T-helper 2 cell treated with Interferon-gamma antibody and Interleukin-4, amounts not matched to agents 5 μg/mL and 100 μg/mL, for 36 hours (primary cell): ENCODE measurements at places on chromosomes 7 and 10.

GRCh38 chr7:16978358-16979244 is 96.8 kb upstream of the AGR3 start:
- H3K4me3 ChIP-seq: no peak overlapping the region
- H3K4me1 ChIP-seq: peaks cover 12% of the 10 kb centered on the region

- H3K27ac ChIP-seq: no peak overlapping the region
- no peak for DNase-seq
- peaks cover 1% of the 10 kb centered on the region for H3K36me3 ChIP-seq
- peaks cover 13% of the 10 kb centered on the region for H3K27me3 ChIP-seq
- H3K4me1 ChIP-seq: peaks cover 15% of the 10 kb centered on the region
- no peak overlapping the region for H3K4me3 ChIP-seq
Observed at GRCh38 chr10:70175516-70175915, 5.2 kb upstream of the SAR1A start.

- H3K36me3 ChIP-seq: no peaks in the 10 kb centered on the region
- no peak for DNase-seq
- H3K27ac ChIP-seq: no peak overlapping the region
- peaks cover 4% of the 10 kb centered on the region for H3K4me1 ChIP-seq
- H3K27me3 ChIP-seq: no peaks in the 10 kb centered on the region
Observed at GRCh38 chr10:50554995-50555568, 68.7 kb downstream of the SGMS1 start.

- no peaks in the 10 kb centered on the region for H3K36me3 ChIP-seq
- no peak overlapping the region for H3K27ac ChIP-seq
- DNase-seq: no peak
- H3K4me1 ChIP-seq: no peaks in the 10 kb centered on the region
Observed at GRCh38 chr10:131818510-131819234, 82.1 kb upstream of the PPP2R2D start.

DNA sequence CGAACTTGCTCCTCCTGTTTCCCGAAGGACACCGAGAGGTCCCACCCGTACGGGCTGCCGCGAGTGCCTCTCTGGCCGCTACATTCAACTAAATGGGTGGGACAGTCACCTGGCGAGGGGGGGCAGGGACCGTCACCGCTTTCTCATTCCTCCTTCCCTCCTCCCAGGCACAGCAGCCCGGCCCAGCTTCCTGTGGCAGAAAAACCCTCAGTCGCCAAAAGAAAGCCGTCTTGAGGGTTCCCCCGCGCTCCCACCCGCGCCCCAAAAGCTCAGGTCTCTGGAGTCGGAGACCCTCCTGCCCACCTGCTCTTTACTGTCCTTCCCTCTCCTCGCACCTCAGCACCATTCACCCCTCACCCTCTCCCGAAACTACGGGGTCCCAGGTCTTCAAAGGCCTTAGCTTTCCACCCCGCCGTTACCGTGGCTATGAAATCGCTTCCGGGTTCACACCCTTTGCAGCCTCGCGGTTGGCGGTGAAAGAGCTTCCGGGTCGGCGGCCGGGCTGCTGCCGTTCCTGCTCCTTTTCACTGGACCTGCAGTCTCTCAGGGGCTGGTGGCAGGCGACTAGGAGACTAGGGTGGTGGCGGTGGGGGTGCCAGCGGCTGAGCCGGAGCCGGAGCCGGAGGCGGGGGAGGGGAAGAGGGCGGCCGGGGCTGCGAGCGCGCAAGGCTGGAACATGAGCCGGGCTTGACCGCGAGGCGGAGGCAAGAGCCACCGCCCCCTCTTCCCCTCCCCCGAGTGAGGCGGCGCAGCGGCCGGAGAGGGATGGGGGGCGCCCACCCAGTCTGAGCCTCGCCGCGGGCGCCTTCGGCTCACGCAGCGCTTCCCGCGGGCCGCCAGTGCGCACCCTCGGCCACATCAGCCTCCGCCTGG is at the start of the genes ANKIB1 and KRIT1:
Gene ANKIB1 (plus strand): TSS at position 488 of the 873 bp plus-strand sequence. CDS start 49,005 bp downstream, outside the sequence.
Gene KRIT1 (minus strand): TSS at position 428 of the 873 bp plus-strand sequence. CDS start 3,779 bp downstream, outside the sequence.
- H3K27ac ChIP-seq: peak within 1 kb of the TSS; percentile 100
- H3K4me1 ChIP-seq: peaks cover 31% of the 10 kb centered on the region
- peak; percentile 85 for DNase-seq
- H3K27me3 ChIP-seq: no peaks in the 10 kb centered on the region
- H3K4me3 ChIP-seq: peak within 1 kb of the TSS; percentile 100

GRCh38 chr10:34078745-34079470 is 736.2 kb downstream of the PARD3 start:
- DNase-seq: no peak
- no peaks in the 10 kb centered on the region for H3K27me3 ChIP-seq
- H3K4me1 ChIP-seq: no peaks in the 10 kb centered on the region
- H3K36me3 ChIP-seq: no peaks in the 10 kb centered on the region
- H3K4me3 ChIP-seq: no peak overlapping the region
- H3K27ac ChIP-seq: no peak overlapping the region

DNA sequence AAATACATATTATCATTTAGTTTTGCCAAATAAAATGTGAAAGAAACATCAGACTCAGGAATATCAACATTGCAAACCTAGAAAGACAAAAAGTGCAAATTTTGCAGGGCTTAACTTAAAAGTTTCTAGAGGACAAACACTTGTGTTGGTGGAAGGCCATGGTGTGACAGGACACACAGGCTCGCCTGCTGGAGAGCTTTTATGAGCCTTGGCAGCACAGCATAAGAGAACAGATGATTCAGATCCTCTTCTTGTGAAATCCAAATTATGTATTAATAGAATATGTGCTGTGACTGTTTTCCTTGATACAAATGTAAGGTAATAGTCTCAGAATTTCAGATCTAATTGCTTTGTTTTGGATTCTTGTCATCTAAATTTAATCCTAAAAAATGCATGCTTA is 72.9 kb upstream of the ABCB5 start:
- H3K4me1 ChIP-seq: peaks cover 1% of the 10 kb centered on the region
- no peak overlapping the region for H3K27ac ChIP-seq
- DNase-seq: no peak
- no peak overlapping the region for H3K4me3 ChIP-seq

DNA sequence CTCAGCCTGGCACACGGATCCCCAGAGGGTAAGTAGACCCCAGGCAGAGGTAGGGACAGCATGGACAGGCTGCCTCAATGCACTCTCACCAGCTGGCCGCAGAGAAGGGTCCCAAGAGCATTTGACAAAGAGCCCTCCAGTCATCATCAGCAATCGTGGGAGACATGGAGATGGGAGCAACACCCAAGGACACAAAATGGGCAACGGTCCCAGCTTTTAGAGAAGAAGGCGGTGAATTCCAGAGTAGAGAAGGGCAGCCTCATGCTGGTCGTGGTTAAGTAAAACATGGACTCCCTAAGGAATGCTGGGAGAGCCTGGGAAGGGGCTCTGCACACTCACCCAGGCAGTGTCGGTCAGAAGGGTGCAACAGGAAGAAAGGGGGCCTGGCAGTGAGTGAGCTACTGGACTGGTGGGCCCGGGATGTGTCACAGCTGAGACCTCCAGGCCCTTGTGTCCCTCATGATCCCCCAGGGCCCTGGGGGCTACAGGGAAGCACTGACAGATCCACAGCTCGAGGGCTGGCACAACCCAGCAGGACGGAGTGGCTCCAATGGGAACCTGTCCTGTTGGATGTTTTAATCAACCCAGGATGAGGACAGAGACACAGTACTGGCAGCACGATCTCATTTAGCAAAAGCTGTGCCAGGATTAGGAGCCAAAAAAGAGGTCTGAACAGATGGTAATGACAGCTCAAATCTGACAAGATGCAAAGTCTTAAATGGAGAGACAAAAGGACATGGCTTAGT is 147.1 kb downstream of the NEURL1 start:
- no peaks in the 10 kb centered on the region for H3K27me3 ChIP-seq
- H3K27ac ChIP-seq: no peak overlapping the region
- H3K4me1 ChIP-seq: no peaks in the 10 kb centered on the region
- H3K4me3 ChIP-seq: no peak overlapping the region
- no peaks in the 10 kb centered on the region for H3K36me3 ChIP-seq

DNA sequence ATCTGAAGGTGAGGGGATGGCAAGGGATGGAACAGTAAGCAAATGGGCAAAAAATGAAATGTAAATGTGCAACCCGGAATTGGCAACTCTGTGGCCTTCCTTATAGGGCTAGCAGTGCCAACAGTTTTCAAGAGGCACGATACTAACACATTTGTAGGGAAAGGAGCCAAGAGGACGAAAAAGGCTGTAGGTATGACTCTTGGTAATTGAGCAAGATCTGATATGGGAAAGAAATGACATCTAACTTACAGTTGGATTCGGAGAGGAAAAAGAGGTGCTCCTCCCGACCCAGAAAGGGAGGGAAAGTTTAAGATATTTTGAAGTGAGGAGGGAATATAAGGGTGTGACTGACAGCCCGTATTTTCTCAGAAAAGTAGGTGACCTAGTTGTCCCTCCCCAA is 2.1 kb upstream of the CREM start:
- H3K36me3 ChIP-seq: peaks cover 12% of the 10 kb centered on the region
- no peak for DNase-seq
- no peak overlapping the region for H3K27ac ChIP-seq
- H3K4me3 ChIP-seq: no peak overlapping the region
- H3K27me3 ChIP-seq: no peaks in the 10 kb centered on the region
- peaks cover 27% of the 10 kb centered on the region for H3K4me1 ChIP-seq

DNA sequence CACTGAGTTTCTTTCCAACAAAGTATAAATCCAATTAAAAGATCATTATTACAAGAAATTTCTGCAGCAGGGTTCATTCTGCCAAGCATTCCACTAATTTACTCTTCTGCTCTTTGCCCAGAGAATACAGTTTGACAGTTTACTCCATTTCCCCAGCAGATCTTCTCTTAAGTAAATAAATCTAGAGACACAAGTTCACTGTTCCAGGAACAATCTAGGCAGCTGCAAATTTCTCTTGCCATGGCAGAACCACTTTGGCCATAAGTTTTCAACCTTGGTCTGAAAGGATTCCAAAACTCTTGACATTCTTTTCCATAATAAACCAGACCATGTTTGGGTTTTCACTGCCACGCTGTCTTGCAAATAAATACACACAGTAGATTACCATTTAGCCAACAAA is 11.5 kb downstream of the RGS10 start:
- H3K4me3 ChIP-seq: no peak overlapping the region
- DNase-seq: no peak
- H3K27me3 ChIP-seq: no peaks in the 10 kb centered on the region

DNA sequence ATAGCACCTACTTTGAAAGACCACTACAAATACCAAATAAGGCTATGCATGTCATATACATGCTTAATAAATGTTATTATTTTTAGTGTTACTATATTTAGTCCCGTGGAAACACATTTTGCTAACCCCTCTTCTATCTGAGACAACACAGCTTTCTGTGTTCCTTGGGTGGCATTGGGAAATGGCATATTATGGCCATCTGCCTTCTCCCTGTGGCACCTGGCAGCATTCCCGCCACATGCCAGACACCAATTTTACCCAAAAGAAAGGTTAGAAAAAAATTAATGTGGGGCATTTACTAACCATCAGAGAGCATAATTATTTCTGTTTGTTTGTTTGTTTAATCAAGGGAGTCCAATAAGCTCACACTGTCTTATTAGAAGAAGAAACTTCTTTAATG is 168.6 kb upstream of the ETV1 start:
- H3K27ac ChIP-seq: no peak overlapping the region
- H3K27me3 ChIP-seq: no peaks in the 10 kb centered on the region
- H3K4me3 ChIP-seq: no peak overlapping the region
- H3K36me3 ChIP-seq: no peaks in the 10 kb centered on the region
- no peaks in the 10 kb centered on the region for H3K4me1 ChIP-seq

- H3K4me1 ChIP-seq: peaks cover 34% of the 10 kb centered on the region
- H3K27me3 ChIP-seq: no peaks in the 10 kb centered on the region
- peak overlapping the region; percentile 99 for H3K27ac ChIP-seq
Observed at GRCh38 chr7:103343758-103344452, 662 bp downstream of the DNAJC2 start.

- H3K27me3 ChIP-seq: no peaks in the 10 kb centered on the region
- no peak overlapping the region for H3K27ac ChIP-seq
- H3K4me3 ChIP-seq: no peak overlapping the region
Observed at GRCh38 chr7:141693082-141693481, 8.9 kb downstream of the DENND11 start.

DNA sequence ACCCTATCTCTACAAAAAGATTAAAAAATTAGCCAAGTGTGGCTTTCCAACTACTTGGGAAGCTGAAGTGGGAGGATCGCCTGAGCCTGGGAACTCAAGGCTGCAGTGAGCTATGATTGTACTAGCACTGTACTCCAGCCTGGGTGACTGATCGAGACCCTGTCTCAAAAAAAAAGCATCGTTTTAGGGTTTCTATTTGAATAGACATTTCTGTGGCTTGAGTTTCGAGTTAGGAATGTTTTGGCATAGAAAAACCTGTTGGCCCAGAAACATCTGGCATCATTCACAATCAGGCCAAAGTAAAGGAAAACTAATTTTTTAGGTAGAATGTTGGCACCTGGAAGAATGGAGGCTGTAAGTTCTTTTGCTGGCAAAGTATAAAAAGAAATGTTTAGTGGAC is 72.4 kb downstream of the AUTS2 start:
- no peaks in the 10 kb centered on the region for H3K36me3 ChIP-seq
- no peaks in the 10 kb centered on the region for H3K27me3 ChIP-seq
- DNase-seq: no peak
- H3K27ac ChIP-seq: no peak overlapping the region

GRCh38 chr7:45921699-45922519 is 837 bp upstream of the IGFBP3 start:
- H3K27me3 ChIP-seq: peaks cover 76% of the 10 kb centered on the region

DNA sequence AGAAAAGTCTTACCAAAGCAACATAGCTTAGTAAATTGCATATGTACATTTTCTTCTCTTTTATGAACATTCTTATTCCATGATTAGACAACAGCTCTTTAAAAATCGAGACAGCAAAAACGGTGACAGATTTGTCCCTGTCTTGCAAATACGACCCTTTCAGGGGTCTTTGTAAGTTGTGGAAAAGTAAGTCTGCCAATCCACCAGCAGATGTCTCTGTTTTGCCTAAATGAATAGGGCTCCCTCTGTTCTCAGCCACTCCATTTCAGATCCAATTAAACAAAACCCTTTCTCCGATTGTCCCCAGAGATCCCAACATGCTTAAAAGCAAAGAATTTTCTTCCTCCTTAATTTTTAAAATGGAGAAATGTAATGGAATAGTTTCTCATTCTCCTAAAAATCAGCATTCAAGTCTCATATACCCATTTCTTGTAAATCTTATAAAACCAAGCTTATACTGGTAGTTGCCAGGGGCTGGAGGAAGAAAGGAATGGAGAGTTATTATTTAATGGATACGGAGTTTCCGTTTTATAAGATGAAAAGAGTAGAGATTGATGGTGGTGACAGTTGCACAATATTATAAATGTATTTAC is 61.0 kb upstream of the NFE2L3 start:
- H3K27me3 ChIP-seq: peaks cover 5% of the 10 kb centered on the region
- DNase-seq: no peak
- peak overlapping the region; percentile 13 for H3K4me3 ChIP-seq

- no peak for DNase-seq
- no peak overlapping the region for H3K4me3 ChIP-seq
- H3K36me3 ChIP-seq: no peaks in the 10 kb centered on the region
- no peaks in the 10 kb centered on the region for H3K4me1 ChIP-seq
- H3K27ac ChIP-seq: no peak overlapping the region
Observed at GRCh38 chr10:59945991-59946390, 39.6 kb upstream of the CCDC6 start.

DNA sequence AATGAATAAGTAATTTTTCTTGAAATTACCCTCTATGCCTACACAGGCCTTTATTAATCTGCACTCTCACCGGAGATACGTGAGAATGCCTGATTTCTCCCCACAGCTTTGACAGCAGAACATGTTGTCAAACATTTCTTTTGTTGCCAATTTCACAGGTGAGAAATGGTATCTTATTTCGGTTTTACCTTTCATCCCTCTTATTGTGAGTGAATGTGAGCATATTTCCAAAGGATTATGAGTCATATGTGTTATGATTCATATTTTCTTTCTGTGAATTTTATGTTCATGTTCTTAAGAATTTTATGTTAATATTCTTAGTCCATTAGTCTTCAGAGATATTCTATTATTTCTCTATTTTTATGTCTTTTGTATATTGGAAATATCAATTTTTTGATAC is 965.1 kb downstream of the CCSER2 start:
- no peak overlapping the region for H3K4me3 ChIP-seq
- no peaks in the 10 kb centered on the region for H3K4me1 ChIP-seq
- no peaks in the 10 kb centered on the region for H3K27me3 ChIP-seq
- no peak overlapping the region for H3K27ac ChIP-seq
- no peak for DNase-seq
- no peaks in the 10 kb centered on the region for H3K36me3 ChIP-seq
